ENCODE measurements at places on chromosomes 4 and X.

GRCh38 chr4:126697748-126698147, 935.0 kb upstream of the INTU start:
- no peak for DNase-seq

GRCh38 chrX:154351183-154352011, 23.0 kb downstream of the FLNA start:
- DNase-seq, result no peak

DNA sequence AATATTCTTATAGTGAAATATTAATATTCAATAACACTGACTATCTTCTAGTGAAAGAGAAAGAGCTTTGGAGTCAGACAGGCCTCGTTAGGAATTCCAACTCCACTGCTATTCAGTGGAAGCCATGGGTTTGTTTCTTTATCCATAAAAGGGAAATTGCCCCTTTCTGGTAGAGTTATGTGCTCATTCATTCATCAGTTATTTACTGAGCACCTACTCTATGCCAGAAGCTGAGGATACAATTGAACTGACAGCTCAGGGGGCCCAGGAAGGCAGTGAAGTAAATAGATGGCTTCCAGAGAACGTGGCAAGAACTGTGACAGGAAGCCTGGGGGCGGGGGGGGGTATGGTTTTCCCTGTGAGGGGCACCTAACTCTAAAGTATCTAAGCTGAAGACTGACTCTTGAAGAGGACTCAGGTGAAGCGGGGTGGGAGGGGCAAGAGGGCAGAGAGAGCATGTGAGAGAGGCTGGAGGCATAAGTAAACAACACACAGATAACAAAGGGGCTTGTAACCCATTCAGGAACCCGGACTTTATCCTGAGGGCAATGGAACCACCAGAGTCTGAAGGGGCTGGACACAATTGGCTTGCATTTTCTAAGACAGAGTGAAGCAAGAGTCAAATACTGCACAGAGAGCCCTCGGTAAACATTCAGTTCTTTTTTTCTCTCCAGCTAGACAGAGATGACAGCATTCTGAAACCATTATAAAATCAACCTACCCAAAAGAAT, 20.3 kb downstream of the ANXA5 start:
- DNase-seq, result no peak

DNA sequence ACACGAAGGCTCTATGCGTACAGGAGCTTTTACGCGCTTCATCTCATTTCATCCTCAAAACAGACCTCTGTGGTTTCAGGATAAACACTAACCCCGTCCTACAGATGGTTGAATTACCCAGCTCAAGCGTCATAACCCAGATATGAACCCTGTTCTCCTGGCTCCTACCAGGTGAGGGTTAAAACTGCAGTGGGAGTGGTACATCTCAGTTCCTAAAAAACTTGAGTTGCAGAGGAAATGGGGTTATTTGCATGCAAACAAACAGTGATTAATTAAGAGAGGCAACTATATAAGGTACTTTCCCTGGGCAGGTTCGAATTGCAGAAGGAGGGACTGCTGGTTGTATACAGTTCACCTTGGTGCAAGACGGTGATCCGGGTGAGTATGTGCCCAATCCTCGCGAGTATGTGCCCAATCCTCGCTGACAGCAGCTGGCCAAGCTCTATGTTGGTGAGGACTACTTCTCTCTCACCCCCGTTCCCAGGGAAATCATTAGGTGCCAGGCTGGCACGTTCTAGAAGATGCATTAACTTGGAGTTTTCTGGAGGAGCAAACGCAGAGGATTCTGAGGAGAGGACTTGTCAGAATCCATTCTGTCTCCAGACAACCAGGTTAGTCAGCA, 72.6 kb downstream of the FHDC1 start:
- no peak for DNase-seq

- no peak for DNase-seq
These were observed 7.7 kb downstream of the HAND2 start for GRCh38 chr4:173522160-173522950.

GRCh38 chr4:41797260-41797659, 48.7 kb upstream of the PHOX2B start:
- no peak for DNase-seq

- no peak for DNase-seq
These were observed at the start of gene RIPPLY1 for GRCh38 chrX:106903291-106903824. Gene RIPPLY1 (minus strand): TSS chrX:106903341. CDS start chrX:106903287, 54 bp downstream.

DNA sequence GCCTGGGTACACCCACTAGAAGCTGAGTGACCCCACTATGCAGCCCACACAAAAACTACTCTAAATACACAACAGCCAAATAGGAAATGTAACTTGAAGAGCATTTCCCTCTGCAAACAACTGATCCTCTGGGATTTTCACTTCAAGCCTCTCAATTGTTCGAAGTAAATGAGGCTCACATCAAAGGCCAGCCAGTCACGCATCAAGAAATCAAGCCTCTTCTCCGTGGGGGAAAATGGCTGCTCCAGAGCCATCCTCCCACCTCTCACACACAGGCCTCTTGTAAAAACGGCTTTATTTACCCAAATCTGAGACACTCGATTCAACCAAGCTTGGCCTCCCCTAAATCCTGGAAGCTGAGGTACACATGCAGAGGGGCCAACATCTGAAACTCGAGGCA, 14.3 kb downstream of the PCDH19 start:
- no peak for DNase-seq

DNA sequence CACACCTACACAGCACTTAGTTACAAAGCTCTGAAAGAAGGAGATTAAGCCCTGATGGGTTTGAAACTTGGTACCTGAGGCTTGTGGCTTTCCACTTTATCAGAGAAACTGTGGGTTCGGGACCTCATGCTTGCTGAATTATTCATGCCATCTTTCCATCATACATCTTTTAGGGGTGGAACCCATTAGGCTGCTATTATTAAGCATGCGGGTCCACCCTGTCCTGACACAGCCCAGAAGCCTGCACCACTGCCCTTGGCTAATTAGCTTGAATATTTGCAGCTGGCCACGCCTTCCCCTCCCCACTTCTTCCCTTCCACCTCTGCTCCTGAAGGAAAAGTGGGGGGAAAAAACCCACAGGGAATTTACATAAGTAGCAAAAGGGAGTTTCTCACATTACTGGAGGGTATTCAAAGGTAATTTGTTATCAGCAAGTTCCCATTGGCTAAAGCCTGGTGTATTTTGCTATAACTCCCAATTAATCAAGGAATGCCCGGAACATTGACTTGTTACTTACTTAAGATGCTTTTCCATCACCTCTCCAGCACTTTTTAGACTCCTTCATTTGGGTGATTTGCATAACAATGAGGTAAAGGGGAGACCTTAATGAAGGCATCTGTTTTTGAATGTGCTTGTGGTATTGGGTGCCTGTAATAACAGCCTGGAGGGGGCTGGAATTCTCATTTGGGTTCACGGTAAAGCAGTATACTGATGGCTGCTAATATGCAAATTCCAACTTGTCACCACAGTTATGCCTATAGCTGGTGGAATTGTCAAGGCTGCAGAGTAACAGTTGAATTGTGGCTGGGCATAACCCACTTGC, 231.7 kb upstream of the GATB start:
- DNase-seq, result no peak

DNA sequence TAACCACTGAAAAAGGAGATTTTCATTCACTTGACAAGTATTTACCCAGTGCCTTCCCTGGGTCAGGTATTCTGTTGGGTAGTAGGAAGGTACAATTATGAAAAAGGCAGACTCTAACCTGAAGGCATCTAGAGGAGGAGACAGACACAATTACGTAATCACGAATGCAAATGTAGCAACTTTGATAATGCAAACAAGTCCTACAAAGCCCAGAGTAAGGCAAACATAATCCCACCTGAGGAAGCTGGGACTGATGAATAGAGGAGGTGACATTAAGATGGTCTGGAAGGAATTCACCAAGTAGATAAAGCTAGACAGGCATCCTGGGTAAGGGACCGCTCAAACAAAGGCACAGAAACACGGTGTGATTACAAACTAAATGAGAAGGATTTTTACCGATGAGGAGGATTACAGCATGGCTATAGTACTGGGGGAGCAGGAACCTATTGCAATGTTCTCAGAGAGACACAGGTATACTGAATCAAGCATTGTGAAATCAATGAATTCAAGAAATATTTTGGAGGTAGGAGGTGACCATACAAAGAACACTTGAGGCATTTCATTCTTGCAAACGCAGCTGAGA, 37.1 kb downstream of the TMEM150C start:
- no peak for DNase-seq

- no peak for DNase-seq
These were observed 335.1 kb downstream of the ANK2 start for GRCh38 chr4:113384600-113384999.

DNA sequence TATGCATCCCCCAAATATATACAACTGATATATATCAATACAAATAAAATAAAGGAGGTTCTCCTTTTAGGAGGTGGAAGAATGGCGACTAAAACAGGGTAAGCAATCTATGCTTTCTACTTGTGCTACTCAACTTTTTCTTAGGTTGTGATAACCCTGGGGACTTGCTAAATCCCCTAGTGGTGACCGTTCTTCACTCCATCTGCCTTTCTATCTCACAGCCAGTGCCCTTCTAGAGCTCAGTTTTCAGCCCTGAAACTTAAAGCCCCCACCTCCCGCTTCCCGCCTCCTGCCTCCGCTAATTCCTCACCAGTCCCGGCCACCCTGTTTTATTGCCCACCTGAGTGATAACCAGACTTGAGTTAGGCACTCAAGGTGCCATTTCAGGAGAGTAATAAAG, 15.5 kb upstream of the ESX1 start:
- DNase-seq, result no peak

DNA sequence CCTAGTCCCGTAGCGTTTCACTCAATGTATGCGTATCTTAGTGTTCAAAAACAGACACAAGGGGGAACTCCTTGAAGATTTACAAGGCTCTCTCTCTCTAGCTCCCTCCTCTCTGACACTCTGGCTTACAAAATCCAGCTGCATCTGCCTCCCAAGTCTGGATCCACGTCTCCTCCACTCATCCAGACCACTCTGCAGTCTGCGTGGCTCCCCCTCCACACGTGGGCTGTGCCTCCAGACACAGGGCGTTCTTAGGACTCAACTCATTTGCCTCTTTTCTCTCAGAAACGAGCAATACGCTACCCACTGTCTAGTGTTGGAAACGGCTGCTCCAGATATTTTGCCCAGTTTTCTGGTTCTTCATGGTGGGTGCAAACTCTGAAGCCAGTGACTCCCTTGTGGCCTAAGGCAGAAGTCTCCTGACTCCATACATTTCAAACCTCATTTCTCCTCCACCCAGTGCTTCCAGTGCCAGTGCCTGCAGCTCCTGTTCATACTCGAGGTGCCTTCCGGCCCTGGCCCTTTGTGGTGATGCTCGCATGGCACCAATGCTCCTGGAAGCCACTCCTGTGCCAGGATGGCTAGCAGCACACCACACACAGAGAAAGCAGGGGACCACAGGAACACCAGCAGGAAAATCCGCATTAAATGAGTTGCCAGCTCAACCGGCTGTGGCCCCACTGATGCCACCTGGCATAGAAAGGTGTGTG, 24.1 kb downstream of the NAT8L start:
- no peak for DNase-seq

DNA sequence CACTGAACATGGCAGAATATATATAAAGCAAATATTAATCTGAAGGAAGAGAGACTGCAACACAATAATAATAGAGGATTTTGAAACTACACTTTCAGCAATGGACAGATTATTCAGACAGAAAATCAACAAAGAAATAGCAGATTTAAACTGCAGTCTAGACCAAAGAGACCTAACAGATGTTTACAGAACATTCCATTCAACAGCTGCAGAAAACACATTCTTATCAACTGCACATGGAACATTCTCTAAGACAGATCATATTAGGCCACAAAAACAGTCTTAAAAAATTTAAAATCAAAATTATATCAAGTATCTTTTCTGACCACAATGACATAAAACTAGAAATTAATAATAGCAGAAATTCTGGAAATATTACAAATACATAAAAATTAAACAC, 27.1 kb downstream of the CENPE start:
- DNase-seq, result no peak

DNA sequence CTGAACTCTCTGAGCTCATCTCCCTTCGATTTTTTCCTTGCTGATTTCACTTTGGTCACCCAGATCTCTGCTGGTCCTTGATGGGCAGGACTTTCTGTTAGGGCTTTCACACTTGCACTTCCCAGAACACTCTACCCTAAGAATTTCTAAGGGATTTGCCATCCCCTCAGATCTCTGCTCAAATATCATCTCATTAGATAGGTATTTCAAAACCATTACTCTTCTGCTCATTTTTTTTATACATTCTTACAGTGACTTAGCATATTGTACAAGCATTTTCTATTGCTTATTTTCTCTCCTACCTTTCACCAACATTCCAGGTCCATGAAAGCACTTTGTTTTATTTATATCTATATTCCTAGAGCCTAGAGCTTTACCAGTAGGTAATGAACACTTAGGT, 913.3 kb downstream of the PDHA2 start:
- DNase-seq, result no peak

DNA sequence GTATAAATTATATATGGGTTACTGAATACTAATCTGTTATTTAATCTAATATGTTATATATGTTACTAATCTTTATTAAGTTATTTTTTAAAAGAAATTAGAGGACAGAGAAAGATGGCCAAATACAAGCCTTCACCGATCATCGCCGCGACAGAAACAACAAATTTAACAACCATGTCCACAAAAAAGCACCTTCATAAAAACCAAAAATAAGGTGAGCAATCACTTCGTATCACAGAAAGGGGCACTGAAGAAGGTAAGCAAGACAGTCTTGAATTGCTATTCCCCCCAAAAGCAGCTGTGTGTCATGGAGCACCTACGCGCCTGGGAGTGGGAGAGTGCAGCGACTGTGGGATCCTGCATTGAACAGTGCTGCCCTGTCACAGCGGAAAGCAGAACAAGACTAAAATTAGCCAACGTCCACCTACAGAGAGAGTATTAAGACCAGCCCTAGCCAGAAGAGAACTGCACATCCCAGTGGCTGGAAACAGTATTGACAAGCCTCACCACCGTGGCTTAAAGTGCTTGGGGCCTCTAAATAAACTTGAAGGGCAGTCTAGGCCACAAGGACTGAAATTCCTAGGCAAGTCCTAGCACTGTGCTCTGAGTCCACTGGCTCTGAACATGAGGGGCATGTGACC, 38.5 kb downstream of the LRBA start:
- DNase-seq, result no peak

DNA sequence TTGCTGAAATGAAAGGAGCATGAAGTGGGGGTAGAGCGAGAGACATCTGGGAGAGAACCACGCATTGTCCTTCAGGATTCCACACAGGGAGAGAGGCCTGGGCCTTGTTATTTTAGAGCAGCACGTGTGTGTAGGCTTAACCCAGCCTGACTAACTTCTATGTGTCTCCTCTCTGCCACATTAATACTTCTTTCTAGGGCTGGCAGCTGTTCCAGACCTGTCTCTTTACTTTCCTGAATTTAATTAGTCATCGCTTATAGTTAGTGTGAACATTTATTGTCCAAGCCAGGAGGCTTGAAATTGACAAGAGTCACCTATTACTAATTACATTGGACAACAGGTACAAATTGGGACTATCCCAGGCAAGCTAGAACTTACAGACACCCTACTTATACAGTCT, 51.3 kb downstream of the SMAD1 start:
- no peak for DNase-seq
